ENCODE measurements at places on chromosomes 4 and X. TPM values are rescaled to one million over a fixed set of nuclear protein-coding genes. Genes with fewer than 3 reads are reported as not detected.

Gene VSIG1
- total RNA-seq, result 0.36 TPM

Gene RIPPLY1
- total RNA-seq, result not detected

Gene CT45A5
- not detected for total RNA-seq

Gene PSMD10
- 59.2 TPM for total RNA-seq

Data from epithelial cell of proximal tubule (primary cell).